Breast epithelium (tissue), 4 donors: ENCODE measurements at places on chromosomes 6 and 20.

- DNase-seq = no peak
Measured at GRCh38 chr6:43733471-43734293, 36.3 kb upstream of the VEGFA start.

GRCh38 chr20:37702403-37703034 is 8.7 kb downstream of the CTNNBL1 start:
- no peak for DNase-seq

DNA sequence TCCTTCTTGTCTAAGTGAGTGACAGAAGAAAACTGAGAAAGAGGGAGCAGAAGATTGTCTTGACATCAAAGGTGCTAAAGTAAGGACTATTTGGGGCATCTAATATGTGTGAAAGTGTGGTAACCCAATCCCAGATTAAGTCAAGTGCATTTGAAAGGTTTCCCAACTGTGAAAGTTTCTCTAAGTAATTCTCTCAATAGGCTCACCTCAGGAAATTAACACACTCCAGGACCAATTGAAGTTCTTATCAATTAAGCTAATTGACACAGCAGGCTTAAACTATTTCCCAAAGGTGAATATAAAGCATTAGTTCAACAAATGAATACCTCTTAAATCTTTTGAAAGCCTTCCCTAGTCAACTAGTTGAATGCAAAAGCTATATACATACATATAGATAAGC is 212.8 kb upstream of the FUT9 start:
- no peak for DNase-seq

- DNase-seq = peak; percentile 62
Measured at GRCh38 chr6:21664314-21665109, 71.0 kb downstream of the SOX4 start.

DNA sequence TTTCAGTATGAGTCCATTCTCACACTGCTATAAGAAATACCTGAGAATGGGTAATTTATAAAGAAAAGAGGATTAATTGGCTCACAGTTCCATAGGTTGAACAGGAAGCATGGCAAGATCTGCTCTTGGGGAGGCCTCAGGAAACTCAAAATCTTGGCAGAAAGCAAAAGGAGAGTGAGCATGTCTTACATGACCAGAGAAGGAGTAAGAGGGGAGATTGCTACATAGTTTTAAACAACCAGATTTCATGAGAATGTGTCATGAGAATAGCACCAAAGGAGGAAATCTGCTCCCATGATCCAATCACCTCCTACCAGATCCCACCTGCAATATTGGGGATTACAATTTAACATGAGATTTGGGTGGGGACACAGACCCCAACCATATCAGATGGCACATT is 672.4 kb downstream of the HTR1B start:
- DNase-seq = no peak

DNA sequence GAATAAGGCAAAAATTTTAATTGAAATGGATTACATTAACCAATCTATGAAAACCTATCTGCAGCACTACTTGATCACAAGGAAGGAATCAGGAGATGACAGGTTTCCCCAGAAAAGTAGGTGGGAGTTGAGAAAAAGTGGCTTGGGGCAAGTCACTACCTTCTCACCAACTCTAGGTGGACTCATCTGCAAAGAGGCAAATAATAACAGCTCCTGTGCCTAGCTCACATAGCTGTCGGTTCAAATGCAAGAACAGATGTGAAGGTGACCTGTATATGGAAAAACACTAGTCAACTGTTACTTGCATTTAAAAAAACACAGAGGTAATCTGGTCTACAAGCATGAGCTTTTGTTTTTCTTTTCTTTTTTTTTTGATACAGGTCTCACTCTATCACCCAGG is 67.2 kb downstream of the POPDC3 start:
- DNase-seq = no peak
